ENCODE measurements at places on chromosomes 13 and 19.

GRCh38 chr19:4913996-4914735, 4.9 kb downstream of the UHRF1 start:
- DNase-seq, result no peak

- no peak for DNase-seq
Measured at GRCh38 chr19:49422407-49423070, 702 bp downstream of the PTH2 start.

DNA sequence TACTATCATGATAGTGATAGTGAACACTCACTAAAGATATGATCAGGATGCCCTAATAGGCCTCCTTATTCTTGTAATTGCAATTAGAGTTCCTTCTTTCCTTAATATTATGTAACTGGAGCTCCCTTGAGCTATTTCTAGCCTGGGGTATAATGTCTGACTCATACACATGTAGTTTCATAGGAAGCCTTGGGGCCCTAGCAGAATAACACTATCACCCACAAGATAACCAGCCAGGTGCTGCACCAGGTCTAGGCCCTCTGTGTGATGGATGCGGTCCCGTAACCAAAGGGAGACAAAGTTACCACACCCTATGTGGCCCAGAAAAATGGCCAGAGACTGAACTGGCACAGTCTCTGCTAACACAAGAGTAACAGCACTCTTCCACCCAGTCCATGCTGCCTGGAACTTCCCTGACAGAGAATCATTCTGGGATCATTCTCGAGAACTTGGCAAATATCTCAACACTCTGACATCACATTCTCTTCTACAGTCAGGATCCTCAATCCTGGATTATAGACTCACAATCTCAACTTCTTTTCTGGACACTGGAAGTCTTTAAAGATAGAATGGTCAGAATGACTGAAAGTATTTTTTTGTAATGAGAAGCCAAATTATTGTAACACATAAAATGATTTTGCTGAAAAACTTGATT, 32.6 kb upstream of the IGFL4 start:
- no peak for DNase-seq

DNA sequence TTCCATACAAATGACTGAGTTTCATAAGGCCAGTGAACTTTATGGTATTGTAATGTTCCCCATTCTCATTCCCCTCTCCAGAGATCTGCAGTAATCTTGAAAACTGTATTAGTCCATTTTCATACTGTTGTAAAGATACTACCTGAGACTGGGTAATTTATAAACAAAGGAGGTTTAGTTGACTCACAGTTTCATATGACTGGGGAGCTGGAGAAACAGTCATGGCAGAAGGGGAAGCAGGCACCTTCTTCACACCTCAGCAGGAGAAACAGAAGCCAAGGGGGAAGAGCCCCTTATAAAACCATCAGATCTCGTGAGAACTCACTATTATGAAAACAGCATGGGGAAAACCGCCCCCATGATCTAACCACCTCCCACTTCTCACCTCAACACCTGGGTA, 318.7 kb upstream of the KLF12 start:
- no peak for DNase-seq

GRCh38 chr19:33175886-33176669, 18.1 kb upstream of the LRP3 start:
- no peak for DNase-seq

DNA sequence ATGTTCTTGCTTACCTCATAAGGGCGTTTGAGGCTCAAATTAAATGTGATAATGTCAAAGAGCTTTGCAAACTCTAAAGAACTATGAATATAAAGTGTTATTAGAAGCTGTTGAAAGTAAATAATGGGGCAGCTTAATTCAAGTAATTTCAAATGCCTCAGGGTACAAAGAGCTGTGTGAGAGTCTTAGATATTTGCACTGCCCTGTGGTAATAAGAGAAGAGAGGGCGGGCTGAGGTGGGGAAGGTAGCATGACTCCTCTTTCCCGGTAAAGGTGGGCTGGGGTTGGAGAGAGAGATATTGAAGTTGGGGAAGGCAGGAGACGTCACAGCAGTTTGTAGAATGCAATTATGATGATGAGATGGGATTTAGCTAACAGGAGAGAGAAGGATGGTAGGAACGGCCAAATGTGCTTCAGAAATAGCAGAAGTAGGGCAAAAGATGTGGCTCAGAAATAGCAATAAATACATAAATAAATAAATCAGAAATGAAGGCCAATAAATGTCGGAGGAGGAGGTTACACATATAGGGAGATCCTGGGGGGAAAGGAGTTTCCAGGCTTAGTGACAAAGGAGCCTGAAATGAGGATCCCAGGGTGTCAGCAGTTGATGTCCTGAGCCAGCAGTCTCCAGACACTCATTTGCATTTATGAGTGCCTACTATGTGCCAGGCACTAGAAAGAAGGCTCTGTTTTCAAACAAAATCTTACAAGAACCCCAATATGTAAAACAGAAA, 35.7 kb upstream of the RCBTB2 start:
- no peak for DNase-seq

DNA sequence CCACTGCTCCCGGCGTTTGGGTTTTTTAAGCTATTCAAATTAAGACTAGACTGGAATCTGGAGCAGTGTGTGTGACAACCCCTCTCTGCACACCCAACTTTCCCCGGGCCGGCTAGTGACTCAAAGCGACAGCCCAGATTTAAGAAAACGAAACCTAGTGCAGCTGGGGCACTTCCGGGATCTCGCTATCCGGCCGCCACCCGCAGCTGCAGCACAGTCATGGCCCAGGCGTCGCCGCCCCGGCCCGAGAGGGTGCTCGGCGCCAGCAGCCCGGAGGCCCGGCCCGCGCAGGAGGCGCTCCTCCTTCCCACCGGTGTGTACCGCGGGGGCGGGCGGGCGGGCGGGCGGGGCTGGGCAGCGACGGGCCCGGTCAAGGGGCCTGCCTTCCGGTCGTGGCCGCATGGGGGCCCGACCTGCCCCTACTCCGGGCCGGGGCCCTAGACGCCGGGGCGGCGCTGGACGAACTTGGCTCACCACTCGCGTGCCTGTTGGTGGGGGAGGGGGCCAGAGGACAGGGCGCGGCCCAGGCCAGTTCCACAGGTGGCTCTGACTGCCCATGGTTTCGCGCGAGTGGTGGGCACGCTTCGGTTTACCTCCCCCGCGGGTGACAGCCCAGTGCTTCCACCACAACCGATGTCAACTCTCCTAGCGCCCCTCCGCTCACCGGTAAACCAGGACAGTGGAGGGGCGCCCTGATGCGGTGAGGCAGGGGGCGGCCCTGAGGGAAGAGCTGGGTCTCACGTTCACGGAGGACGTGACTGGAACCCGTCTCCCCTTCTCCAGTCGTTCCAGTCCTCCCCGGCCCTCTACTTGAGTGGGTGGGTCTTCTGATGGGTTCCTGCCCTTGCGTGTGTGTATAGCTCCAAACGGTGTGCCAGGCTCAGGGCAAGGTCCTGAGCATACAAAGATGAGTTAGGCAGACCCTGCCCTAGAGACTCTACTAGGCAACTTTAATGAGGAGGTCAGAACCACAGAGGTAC, at the start of gene PHF11:
PHF11 (plus strand) TSS at position 171 of the 980 bp plus-strand sequence; CDS start at position 220, 49 bp downstream.
- DNase-seq, result peak; percentile 16

- DNase-seq, result no peak
Measured at GRCh38 chr19:43318203-43318602, 35.3 kb upstream of the CD177 start.

DNA sequence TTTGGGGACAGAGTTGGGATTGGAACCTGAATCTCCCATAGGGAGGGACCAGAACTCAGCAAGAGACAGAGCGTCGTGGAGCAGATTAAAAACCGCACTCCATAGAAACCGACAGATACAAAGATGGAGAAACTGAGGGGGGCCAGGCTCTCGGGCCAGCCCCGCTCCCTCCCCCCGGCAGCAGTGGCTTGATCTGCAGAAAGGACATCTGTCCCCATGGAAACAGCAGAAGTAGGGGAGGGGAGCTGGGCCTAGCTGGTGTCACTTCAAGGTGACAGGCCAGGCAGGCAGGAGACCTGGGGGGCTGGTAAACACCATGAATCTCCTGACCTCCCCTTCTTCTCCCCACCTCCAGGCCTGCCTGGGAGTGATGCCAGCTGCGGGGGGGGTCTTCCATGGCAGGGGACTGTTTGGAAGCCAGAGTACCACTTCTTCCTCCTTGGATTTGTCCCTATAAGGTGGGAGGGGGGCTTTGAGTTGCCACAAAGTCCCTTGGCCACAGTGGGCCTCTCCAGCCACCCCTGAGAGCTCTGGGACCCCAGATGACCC, 10.9 kb downstream of the TMIGD2 start:
- no peak for DNase-seq

- no peak for DNase-seq
Measured at GRCh38 chr19:38036707-38037611, 130.0 kb downstream of the SIPA1L3 start.
